Esophagus squamous epithelium (tissue), 5 donors: ENCODE measurements at places on chromosomes 5 and 9.
A peak's percentile ranks its signal among the peaks of the same experiment; 100 is the strongest.

DNA sequence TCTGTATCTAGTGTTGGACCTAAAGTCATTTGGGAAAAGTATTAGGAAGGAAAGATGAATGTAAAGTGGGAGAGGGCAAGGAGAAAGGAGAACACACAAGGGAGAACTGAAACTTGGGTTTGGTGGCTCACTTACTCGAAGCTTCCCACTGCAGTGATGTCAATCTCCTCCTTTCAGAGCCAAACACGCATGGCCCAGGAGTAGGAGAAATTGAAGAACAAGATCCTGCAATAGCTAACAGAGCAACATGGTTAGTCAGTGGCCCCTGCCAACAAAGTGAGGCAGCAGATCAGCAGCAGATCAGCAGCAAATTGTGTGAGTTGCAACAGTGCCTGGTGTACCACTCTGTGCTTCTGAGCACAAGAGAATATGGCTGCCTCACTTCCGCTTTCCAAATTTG is 366.4 kb downstream of the PSAT1 start:
- no peaks in the 10 kb centered on the region for H3K36me3 ChIP-seq
- H3K27me3 ChIP-seq: no peaks in the 10 kb centered on the region
- H3K4me1 ChIP-seq: no peaks in the 10 kb centered on the region
- no peak overlapping the region for H3K4me3 ChIP-seq

DNA sequence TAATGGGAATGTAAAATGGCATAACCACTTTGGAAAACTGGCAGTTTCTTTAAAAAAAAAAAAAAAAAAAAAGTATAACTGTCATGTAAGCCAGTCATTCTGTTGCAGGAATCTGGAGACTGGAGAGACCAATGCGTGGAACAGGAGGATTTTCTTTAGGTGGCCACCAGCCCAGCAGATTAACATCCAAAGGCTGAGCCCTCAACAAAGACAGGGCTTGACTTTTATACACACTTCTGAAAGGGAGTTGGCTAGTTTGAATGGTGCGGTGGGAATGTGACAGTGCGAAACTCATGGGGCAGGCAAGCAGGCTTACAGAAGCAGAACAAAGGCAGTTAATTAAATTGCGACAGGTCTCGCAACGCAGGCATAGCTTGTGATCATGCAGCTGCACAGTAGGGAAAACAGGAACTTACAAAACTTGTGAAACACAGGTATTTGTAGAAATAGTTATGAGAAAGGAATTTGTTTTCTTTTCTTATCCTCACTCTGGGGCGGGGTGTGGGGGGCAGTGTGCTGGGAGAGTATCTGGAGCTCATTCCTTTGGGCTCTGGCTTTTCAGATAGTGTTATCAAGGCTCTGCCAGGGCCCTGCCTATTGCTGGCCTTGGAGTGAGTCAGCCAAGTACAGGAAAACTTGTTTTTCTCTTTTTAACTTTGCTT is 12.0 kb downstream of the UIMC1 start:
- no peak overlapping the region for H3K4me3 ChIP-seq
- H3K27ac ChIP-seq: peak overlapping the region; percentile 53
- no peak for DNase-seq
- H3K27me3 ChIP-seq: no peaks in the 10 kb centered on the region
- no peaks in the 10 kb centered on the region for H3K36me3 ChIP-seq

GRCh38 chr9:111700776-111701175 is 39.4 kb downstream of the GNG10 start:
- no peaks in the 10 kb centered on the region for H3K27me3 ChIP-seq
- no peaks in the 10 kb centered on the region for H3K36me3 ChIP-seq
- DNase-seq: no peak
- no peak overlapping the region for H3K27ac ChIP-seq
- no peak overlapping the region for H3K4me3 ChIP-seq
- H3K4me1 ChIP-seq: no peaks in the 10 kb centered on the region

DNA sequence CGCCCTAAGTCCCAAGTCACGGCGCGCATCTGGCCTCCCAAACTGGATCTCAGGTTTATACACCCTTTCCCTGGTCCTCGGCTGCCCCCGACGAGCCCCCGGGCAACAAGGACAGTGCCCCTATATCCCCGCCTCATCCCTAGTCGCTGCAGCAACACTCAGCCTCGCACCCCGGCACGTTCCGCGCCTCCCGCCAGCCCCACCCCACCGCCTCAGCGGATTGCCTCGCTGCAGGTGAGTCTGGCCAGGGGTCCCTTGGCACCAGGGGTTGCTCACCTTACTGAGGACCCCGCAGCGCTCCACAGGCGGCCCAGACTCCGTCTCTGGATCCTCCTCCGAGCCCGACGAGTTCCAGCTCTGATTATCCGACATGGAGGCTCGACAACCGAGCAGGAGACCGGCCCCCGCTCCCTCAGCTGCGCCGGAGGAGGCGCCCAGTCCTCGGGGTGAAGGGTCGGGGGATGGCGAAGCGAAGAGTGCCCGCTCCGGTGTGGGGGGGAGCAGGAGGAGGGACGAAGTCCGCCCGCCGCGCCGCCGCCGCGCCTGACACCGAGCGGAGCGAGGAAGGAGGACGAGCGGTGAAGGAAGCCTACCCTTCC is 494 bp downstream of the CERT1 start:
- H3K4me3 ChIP-seq: peak overlapping the region; percentile 92
- no peak for DNase-seq
- peaks cover 58% of the 10 kb centered on the region for H3K4me1 ChIP-seq
- peak overlapping the region; percentile 87 for H3K27ac ChIP-seq
- no peaks in the 10 kb centered on the region for H3K27me3 ChIP-seq
- H3K36me3 ChIP-seq: no peaks in the 10 kb centered on the region

GRCh38 chr5:94395468-94395867 is 222.9 kb downstream of the KIAA0825 start:
- no peaks in the 10 kb centered on the region for H3K36me3 ChIP-seq
- no peak overlapping the region for H3K27ac ChIP-seq
- H3K27me3 ChIP-seq: no peaks in the 10 kb centered on the region
- no peaks in the 10 kb centered on the region for H3K4me1 ChIP-seq
- no peak overlapping the region for H3K4me3 ChIP-seq
- DNase-seq: no peak

DNA sequence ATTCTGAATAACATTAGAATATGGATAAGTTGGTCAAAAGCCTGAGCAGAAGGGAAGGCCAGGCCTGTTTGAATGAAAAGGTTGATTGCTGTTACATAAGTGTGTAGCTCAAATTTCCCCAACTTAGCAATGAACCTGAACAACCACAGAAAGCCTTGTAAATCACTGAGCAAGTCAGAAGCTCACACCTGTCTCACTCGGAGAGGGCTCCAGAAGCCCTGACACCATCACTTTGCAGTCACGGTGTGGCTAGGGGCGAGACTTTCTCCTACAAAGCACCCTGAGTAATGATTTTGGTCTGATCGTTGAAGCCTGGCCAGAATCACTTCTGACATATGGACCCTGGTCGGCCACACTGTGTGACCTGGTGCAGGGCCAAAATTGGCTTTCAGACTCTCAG is 62.0 kb downstream of the MTX3 start:
- H3K27me3 ChIP-seq: no peaks in the 10 kb centered on the region
- DNase-seq: no peak
- H3K36me3 ChIP-seq: no peaks in the 10 kb centered on the region
- H3K4me1 ChIP-seq: no peaks in the 10 kb centered on the region
- no peak overlapping the region for H3K4me3 ChIP-seq

DNA sequence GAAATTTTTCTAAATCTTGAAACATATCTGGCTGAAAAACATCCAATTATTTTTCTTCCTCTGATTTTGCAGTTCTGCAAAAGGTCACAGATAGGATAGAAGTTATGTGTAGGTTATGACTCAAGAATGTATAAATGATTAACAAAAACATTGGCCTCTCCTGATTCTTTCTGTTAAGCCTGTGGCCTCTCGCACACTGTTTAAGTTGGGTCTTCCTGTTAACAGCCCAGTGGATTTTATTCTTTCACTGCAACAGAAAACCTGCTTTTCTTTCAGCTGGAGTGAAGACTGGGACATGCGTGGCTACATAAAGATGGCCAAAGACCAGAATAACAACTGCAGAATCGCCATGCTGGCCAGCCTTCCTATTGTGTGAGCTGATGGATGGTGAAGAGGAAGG is 17.1 kb upstream of the SPATA31E1 start:
- no peaks in the 10 kb centered on the region for H3K4me1 ChIP-seq
- no peaks in the 10 kb centered on the region for H3K27me3 ChIP-seq
- H3K27ac ChIP-seq: no peak overlapping the region
- H3K4me3 ChIP-seq: no peak overlapping the region
- DNase-seq: no peak
- no peaks in the 10 kb centered on the region for H3K36me3 ChIP-seq

DNA sequence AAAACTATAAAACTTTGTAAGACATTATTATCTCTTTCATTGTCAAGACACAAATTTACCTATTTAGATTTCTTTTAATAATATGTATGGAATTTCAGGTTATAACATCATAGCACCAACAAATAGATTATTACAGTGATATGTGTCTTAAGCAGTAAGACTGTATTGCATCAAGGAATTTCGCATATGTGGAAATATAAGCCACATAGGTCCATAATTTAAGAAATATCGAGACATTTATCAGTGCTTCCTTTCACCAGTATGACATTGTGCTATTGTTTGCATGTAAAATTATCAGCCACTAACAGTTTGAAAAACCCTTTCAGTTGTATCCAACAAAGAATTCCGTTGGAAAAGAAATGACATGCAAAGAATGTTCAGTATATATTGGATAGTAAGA is 186.7 kb upstream of the RASA1 start:
- H3K27ac ChIP-seq: no peak overlapping the region
- H3K27me3 ChIP-seq: no peaks in the 10 kb centered on the region
- no peaks in the 10 kb centered on the region for H3K4me1 ChIP-seq
- no peak for DNase-seq
